Fibroblast of skin of left quadriceps (primary cell): ENCODE measurements at places on chromosomes 2 and 18.

- DNase-seq: no peak
These were observed 24.7 kb upstream of the MBP start for GRCh38 chr18:77157312-77157711.

- DNase-seq: no peak
These were observed 23.8 kb upstream of the TXNDC2 start for GRCh38 chr18:9861933-9862332.

GRCh38 chr18:57437766-57438671, 2.8 kb downstream of the ONECUT2 start:
- DNase-seq: peak; percentile 9

DNA sequence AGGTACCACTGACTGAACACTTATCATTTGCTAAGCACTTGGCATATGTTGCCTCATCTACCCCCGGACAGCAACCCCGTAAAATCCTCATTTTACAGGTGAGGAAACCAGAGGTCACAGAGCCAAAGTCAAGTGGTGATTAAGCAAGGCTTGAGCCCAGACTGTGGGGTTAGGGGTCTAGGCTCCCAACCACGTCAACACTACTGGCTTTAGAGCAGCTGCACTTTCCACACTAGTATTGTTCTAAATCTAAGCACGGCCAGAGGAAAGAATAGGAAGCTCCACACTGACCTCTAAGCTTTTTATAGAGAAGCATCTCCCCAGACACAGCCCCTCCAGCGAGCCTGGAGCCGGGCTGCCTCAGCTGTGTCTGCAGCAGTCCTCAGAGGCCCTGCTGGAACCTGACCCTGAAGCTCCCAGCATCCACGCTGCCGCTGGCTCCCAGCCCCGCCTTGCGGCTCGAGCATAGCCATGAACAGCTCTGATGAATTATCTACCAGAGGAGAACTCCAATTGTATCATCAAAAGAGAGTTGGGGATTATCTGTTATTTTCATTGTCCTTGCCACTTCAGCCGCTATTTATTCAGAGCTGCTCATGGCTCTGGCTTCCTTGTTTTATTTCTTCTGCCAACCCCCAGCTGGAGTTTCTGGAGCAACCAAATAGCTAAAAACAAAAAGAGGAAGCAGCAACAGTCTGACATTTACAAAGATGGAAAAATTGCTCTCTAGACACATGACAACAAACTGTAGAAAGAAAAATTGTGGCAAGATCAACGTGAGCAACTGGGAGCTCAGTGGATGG, 62.2 kb upstream of the RTN4 start:
- DNase-seq: no peak

GRCh38 chr2:213015387-213016165, 135.8 kb downstream of the IKZF2 start:
- DNase-seq: no peak

GRCh38 chr2:139514951-139515350, 734.8 kb upstream of the NXPH2 start:
- DNase-seq: no peak

DNA sequence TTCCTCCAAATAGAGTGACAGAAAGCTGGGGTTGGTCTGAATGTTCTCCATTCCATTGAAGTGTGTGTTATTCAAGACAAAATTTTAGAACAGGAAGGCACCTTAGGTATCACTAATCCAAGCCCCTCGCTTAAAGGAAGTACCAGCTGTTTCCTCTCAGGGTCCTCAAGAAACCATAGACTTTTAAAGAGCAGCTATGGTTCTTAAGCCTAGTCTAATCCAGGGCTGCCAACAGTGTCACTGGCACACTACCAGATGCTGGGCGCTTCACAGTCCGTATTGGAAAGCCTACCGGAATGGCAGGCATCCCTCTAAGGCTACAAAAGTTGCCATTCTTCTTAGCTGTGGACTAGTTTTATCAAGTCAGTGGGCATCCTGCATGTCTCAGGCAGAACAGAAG, 1.9 kb downstream of the NEMP2 start:
- no peak for DNase-seq

- DNase-seq: no peak
These were observed 8.3 kb upstream of the IL1RN start for GRCh38 chr2:113119111-113119510.
